ENCODE measurements at places on chromosomes 4 and X.

GRCh38 chr4:123545667-123546572 is 149.3 kb downstream of the SPRY1 start:
- no peak overlapping the region for H3K27ac ChIP-seq
- H3K4me1 ChIP-seq: peaks cover 4% of the 10 kb centered on the region
- no peak for DNase-seq
- H3K36me3 ChIP-seq: no peaks in the 10 kb centered on the region

DNA sequence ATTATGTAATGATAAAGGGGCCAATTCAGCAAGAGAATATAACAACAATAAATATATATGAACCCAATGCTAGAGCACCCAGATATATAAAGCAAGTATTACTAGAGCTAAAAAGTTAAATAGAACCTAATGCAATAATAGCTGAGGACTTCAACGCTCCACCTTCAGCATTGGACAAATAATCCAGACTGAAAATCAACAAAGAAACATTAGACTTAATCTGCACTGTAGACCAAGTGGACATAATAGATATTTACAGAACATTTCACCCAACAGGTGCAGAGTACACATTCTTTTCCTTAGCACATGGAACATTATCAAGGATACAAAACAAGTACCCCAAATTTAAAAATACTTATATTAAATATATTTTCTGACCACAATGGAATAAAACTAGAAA is 24.3 kb downstream of the OTC start:
- H3K4me1 ChIP-seq: no peaks in the 10 kb centered on the region
- no peak for DNase-seq
- no peak overlapping the region for H3K27ac ChIP-seq
- H3K27me3 ChIP-seq: no peaks in the 10 kb centered on the region

DNA sequence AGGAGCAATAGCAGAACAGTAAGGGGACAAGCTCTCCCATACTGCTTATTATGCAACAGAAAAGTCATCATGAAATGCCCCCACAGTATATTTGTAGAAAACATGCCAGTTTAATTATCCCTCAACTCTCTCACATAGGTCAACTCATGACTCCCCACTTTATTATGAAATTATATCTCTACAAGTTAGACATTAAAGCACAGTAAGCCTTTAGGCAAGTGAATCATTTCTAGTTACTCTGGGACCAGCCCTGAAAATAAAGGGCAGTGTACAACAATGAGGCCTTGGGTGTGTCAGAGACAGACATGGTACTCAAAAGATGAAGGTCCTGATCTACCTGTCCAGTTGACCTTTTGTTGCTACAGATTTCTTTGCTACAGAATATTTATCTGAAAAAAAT is 191.9 kb downstream of the FBXW7 start:
- no peak overlapping the region for H3K4me3 ChIP-seq

GRCh38 chr4:25976780-25977179 is 62.8 kb downstream of the SMIM20 start:
- no peak overlapping the region for H3K27ac ChIP-seq
- DNase-seq: no peak
- H3K4me3 ChIP-seq: no peak overlapping the region
- H3K4me1 ChIP-seq: no peaks in the 10 kb centered on the region
- H3K27me3 ChIP-seq: no peaks in the 10 kb centered on the region

GRCh38 chr4:136713140-136713539 is 819.2 kb downstream of the PCDH18 start:
- no peaks in the 10 kb centered on the region for H3K4me1 ChIP-seq
- no peak overlapping the region for H3K4me3 ChIP-seq
- no peaks in the 10 kb centered on the region for H3K36me3 ChIP-seq
- DNase-seq: no peak
- H3K27ac ChIP-seq: no peak overlapping the region

- H3K4me1 ChIP-seq: no peaks in the 10 kb centered on the region
- no peaks in the 10 kb centered on the region for H3K36me3 ChIP-seq
- H3K27me3 ChIP-seq: no peaks in the 10 kb centered on the region
- H3K4me3 ChIP-seq: no peak overlapping the region
- DNase-seq: no peak
- no peak overlapping the region for H3K27ac ChIP-seq
Measured at GRCh38 chrX:71111921-71112431, 599 bp upstream of the IL2RG start.

All from thyroid gland (tissue), 4 donors.